AG20443 (cell line): ENCODE measurements at places on chromosomes 3 and 15.

DNA sequence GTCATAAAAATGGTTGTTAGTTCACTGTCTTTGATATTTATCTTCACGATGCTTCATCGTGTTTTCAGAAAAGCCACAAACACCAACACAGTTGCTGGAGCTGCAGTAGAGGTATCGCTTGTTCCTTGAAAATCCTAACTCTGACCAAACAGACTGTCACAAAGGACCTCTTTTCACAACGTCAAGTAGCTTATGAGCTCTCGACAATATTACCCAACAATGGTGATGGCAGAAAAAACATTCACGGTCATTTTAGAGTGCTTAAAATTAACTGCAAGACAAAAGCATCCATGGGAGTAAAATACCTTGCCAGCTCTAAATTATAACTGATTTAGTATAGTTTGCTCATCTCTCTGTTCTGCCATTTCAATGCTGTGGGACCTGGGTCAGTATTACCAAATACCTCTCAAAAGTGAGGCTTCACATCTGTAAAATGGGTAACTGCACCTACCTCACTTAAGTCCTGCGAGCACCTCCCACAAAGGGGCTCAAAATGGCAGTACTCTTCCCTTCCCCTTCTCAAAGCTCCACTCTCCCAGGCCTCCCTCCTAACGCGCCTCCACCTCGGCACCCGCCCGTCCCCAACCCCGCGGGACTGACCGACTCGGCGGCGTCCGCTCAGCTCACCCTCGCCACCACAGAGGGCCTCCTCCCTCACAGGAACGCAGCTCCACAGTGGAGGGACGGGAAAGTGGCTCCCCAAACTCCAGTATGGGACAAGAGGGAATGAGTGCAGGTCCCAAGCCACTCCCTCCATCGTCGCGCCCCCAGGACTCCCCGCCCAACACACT is 546 bp downstream of the TRIM59 start:
- no peak for DNase-seq

- no peak for DNase-seq
Measured at GRCh38 chr15:68284616-68285258, 7.2 kb downstream of the FEM1B start.

DNA sequence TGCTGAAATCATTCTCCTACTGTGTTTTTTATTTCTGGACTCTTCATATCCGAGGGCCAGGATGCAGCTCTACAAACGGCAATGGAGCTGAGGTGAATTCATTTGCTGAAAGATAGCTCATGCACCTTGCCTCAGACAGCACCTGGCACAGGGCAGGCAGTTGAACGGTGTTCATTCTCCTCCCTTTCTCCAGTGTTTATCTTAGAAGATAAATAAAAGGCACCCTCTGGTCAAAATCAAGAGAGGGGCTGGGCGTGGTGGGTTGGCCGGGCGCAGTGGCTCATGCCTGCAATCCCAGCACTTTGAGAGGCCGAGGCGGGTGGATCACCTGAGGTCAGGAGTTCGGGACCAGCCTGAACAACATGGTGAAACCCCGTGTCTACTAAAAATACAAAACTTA is 79.3 kb upstream of the LMOD3 start:
- no peak for DNase-seq

- DNase-seq = peak; percentile 84
Measured at GRCh38 chr15:55742927-55743728, at the start of gene PRTG. Gene PRTG (minus strand): TSS chr15:55743152. CDS start chr15:55742931, 221 bp downstream.

DNA sequence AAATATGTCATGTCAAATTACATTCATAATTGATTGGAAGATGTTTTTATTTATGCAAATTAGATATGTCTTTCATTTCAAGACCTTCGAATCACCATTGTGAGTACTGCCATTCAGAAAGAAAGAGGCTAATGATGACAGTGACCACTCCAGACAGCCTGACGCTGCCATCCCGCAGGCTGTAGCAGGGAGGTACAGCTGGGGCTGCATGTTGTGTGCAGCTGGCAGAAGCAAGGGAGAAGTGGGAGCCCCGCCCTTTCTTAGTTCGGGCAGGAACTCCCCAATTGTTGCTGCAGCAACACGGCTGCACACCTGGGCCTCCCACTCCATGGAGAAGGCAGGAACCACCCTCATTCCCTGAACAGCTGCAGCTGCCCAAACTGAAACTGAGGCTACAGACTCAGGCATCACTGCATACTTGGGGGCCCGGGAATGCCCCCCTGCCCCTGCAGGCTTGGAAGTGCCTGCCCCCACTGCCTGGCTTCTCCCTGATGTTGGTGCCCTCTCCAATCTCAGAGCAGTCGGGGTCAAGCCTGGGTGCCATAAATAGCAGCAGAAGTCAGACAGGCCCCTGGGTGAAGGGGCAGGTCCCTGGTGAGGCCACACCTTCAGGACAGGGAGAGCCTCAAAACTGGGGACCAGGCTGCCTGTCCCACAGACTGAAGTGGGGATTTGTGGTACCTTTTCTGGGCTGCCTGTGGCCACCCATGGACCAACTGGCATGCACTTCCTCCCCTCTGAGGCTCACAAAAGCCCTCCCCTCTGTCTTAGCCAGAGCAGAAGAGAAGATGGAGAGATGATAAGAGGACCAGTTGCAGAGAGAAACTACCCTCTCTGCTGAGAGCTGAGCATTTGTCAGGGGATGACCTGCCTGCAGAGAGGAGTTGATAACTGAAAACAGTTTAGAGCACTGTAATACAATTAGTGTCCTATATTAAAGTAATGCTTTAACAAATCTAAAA is 964.6 kb downstream of the SI start:
- no peak for DNase-seq

DNA sequence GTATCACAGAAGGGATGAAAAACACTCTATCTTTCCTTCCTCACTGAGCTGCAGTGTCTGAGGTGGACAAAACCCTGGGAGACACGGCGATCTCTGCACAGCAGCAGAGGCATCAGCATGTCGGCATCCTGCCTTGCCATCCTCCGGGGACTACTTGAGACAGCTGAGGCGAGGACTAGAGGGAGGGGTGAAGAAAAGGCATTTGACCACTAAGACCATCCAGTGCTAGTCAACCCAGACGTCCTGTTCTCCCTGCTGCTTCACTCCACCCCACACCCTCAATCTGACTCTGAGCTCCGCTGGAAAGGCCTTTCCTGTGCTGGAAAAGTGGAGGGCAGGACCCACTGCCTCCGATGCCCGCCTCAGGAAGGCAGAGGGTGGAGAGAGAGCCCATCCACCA is 67.3 kb downstream of the VGLL4 start:
- no peak for DNase-seq

GRCh38 chr3:9916734-9917680 is at the start of gene IL17RC:
Gene IL17RC (plus strand): TSS chr3:9917098. CDS start chr3:9917316, 218 bp downstream.
- peak; percentile 93 for DNase-seq

GRCh38 chr15:39192351-39192750 is 388.5 kb upstream of the THBS1 start:
- DNase-seq = no peak

GRCh38 chr3:14179114-14179465 is 473 bp downstream of the LSM3 start:
- DNase-seq = no peak

- DNase-seq = peak; percentile 17
Measured at GRCh38 chr3:65268426-65268825, 580.6 kb upstream of the ADAMTS9 start.

DNA sequence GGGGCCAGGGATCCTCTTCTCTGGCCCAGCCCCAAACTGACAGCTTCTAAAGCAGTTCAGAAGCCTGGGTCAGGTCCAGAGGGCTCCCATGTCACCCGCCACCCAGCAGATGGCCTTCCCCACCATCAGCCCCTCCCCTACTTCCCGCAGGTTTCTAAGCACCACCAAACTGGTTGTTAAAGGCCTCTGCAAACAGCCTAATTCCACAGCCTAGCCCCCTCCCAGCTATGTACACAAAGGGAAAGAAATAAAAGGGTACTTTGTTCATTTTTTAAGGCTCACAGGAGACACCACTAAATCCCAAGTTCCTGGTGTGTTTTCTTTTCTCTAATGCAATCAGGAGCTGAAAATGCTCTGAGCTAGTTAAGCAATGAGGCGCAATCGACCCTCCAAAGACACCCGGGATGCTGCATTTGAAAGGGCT is 30.6 kb downstream of the PLCH1 start:
- no peak for DNase-seq

DNA sequence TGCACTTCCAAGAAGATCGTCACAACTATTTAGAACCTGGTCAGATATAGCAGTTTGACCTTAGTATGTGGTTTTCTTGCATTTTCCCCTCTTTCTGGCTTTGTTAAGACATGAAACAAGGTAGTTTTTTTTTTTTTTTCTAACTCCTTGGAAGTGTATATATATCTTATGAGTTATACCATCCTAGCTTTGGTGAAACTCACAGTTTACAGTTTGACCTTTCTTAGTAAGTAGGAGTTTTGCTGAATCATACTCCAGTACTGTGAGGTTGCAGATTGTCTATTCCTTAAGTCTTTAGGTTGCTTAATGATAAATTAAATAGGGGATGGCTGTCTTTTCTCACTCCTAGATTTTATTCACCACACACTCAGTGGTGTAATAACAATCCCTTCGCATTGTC is 325.0 kb downstream of the RBMS3 start:
- no peak for DNase-seq

DNA sequence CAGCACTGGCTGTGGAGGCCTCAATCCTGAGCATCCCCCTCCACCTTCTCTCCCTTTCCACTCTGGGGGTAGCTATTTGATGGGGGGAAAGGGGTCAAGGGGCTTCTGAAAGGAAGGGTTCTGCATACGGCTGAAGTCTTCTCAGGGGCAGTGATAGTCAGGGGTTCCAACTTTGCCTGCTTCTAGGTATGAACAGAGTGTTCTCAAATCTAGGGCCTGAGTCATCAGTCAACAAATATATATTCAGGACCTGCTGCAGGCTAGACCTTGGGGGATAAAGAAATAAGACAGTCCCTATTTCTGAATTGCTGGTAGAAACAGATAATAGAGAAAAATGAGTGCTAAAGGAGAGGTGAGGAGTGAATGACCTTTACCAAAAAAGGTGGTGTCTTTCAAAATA is 12.8 kb downstream of the RGMA start:
- DNase-seq = no peak

GRCh38 chr15:76327191-76328105 is 9.1 kb upstream of the ISL2 start:
- DNase-seq = peak; percentile 21

DNA sequence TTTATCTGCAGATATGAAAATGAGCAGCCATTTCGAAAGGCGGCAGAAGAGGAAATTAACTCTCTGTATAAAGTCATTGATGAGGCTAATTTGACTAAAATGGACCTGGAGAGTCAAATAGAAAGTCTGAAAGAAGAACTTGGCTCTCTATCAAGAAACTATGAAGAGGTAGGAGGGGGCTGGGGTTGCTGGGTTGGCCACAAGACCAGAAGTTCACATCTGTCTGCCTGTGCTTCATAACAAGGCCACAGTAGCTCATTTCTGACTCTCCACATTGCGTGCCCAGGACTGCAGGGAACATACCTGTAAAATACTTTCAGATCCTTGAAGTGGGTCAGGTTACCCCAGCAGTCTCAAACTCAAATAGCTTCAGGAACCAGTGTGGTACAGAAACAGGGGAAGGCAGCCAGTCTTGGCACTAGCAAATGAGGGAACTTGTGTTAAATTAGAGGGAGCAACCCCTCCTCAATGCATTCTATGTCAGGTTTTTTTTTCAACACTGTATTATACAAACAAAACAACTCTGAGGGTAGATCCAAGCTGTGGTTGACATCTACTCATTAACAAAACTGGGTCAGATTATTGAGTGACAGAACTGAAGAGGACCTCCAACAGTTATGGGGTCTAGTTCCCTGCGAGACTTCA is 48.7 kb downstream of the BFSP2 start:
- DNase-seq = no peak

- DNase-seq = peak; percentile 63
Measured at GRCh38 chr15:98525661-98526001, 122.7 kb upstream of the IGF1R start.

DNA sequence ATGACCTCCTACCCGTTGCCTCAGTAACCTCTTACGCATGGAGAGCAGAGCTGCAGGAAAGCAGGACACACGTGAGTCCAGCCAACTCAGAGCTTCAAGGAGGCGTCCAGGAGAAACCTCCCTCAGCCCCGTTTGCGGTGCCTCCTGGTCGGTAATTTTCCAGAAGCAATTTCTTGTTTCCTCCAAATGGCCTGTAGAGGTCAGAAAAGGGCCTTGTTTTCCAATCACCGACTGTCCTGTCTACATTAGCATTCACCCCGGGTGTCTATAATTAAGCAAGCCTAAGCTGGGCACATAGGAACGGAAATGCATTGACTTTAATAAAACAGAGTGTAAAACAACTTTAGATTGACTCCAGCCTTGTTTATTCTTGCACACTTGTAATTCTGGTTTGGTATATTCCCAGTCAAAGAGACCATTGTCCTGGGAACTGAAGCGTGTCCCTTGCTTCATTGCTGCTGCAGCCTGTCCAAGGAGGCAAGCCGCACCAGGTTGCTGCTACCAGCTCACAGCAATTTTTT is 836.2 kb downstream of the AGBL1 start:
- peak; percentile 73 for DNase-seq

DNA sequence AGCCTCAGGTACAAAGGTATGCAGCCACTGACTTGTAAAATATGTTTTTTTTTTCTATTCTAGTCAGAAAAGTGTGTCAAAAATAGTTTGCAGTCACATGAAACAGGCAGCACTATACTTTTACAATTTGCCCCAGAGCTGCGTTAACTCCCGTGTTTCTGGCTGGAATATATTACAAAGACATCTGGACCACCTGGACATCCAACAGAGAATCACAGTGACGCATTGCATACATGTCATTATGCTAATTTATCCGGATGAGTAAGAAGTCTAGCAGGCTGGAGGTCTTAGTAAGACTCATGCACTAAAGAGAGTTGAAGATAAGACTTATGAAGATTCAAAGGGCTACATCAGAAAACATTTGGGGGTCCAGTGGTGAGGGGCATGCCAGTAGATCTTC is 39.2 kb upstream of the STRIT1 start:
- no peak for DNase-seq

GRCh38 chr15:27598251-27599009 is 500.7 kb downstream of the OCA2 start:
- DNase-seq = no peak

- DNase-seq = peak; percentile 58
Measured at GRCh38 chr3:72319194-72320094, 528.8 kb downstream of the SHQ1 start.

GRCh38 chr3:138705675-138706074 is 97.1 kb downstream of the FAIM start:
- no peak for DNase-seq

DNA sequence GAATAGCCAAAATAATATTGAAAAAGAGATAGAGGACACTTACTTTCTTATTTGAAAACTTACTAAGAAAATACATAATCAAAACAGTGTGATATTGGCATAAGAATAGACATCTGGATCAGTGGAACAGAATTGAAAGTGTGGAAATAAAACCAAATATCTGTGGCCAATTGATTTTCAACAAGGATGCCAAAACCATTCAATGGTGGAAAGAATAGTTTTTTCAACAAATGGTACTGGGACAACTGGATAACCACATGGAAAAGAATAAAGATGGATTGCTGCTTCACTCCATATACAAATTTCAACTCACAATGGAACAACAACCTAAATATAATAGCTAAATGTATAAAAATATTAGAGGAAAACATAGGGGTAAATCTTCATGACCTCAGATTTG is 152.5 kb upstream of the GPR149 start:
- DNase-seq = no peak

GRCh38 chr3:52020796-52021195 is 25.1 kb upstream of the RPL29 start:
- no peak for DNase-seq
